COLO829 (cell line): ENCODE measurements at places on chromosomes 4 and X.

- DNase-seq: no peak
These were observed 73.6 kb upstream of the QRFPR start for GRCh38 chr4:121454251-121454979.

- DNase-seq: no peak
These were observed 42.8 kb upstream of the SLC10A7 start for GRCh38 chr4:146564492-146564891.

DNA sequence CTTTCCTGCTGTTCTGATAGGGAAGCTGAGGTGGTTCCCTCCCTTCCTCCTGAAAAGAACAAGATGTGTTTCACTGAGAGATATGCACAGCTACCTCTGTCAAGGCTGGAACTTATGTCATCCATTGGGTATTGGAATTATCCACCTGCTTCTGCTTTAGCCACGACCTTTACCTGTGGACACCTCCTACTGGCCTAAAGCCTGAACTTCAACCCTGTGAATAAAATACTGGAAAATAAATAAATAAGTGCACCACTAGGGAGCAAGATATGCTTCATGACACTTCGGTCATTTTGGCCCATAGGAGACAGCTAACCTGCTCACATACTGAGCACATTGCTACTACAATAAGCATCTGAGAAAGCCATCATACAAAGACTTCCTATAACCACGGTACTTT is 419.9 kb upstream of the NWD2 start:
- DNase-seq: no peak

- DNase-seq: no peak
These were observed 90.6 kb upstream of the CBR4 start for GRCh38 chr4:169100670-169101101.

- DNase-seq: no peak
These were observed 37.4 kb downstream of the TENM3 start for GRCh38 chr4:182280436-182281111.

DNA sequence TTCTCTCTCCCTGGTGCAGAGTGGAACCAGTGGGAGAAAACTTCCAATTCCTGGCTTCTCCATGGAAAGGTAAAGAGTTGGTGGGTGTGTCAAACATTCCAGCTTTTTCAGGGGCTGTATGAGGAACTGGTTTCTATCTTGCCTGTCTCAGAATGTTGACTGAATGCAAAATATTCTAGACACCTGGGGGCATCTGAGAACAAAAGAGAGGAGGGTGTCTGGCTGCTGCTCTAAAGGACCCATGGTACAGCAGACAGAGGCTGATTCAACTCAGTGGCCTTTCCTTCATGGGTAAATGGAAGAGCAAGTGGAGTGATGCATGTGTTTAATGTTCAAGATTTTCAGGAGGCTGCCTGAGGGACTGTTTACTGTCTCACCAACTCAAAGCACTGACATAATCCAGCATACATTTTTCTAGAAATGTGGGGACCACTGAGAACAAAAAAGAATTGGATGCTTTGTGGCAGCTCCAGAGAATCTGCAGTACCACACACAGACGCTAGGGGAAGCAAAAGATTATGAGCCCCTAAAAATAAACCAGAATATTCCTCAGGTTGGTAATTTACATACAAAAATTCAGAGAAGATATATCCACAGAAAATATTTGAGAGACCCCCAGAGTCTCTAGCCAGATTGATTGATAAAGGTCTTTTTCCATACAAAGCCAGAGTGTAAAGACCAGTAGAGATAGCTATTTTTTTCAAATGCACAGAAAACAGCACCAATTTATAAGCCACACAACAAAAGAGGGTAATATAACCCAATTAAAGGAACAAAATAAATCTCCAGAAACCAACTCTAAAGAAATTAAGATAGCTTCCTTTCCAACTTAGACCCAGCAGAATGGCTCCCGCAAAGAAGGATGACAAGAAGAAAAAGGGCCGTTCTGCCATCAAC is 48.0 kb upstream of the STARD8 start:
- DNase-seq: peak; percentile 2

GRCh38 chrX:2188330-2188792 is 312.4 kb downstream of the DHRSX start:
- DNase-seq: no peak

GRCh38 chr4:109432696-109433095 is 919 bp upstream of the SEC24B start:
- DNase-seq: no peak

DNA sequence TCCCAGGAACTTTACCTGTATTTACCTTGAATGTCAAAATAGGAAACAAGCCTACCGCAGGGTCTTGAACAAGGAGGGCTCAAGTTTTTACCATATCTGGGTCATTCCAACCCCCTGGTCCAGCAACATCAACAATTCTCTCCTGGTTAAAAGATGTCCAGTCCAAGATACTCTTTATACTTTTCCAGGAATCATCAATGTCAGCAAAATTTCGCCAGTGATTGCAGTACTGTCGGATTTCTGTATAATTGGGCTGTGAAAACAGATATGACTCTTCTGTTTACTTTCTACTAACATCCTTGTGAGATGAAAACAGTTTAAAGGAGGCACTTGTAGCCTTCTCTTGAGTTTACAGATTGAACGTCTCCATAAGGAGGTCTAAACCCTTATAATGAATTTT is 7.9 kb downstream of the RPL36A start:
- DNase-seq: no peak

- DNase-seq: no peak
These were observed 37.8 kb downstream of the SPOCK3 start for GRCh38 chr4:167196344-167197012.

- DNase-seq: no peak
These were observed 49.5 kb upstream of the SLC25A4 start for GRCh38 chr4:185093603-185094002.

DNA sequence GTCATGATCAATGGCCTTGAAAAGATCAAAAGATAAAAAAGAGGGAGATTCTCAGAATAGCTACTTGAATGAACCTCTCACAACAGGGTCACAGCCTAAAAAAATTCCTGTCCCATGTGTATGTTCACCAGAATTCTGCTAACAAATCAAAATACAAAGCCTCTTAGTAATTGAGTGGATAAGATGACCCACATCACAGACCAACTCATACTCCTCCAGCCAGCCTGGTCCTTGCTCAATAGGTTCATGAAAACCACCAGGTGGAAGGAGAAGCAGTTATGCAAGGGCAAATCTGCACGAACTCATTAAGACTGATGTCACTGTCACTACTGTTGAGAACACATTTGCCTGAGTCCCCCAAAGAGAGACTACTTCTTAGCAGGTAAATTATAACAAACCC is 21.5 kb downstream of the WDFY3 start:
- DNase-seq: no peak

- DNase-seq: no peak
These were observed 70.7 kb upstream of the DCLK2 start for GRCh38 chr4:150007512-150007911.

DNA sequence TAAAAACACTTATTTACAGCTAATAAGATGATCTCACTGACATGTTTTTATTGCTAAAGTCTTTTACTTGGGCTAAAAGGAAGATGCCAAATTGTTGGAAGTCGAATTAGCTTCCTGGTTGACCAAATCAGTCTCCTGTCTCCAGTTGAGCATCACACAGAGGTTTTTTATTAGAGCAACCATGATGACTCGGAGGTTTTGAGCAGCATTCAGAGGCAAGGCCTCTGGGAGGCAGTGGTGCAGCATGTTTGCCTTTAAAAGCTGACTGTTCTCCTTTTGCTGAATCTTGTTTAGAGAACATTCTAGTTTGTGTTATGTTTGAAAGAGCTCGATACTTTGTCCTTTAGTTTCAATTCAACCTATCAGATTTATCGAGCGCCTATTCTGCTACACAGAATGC is 2.1 kb downstream of the UCHL1 start:
- peak; percentile 38 for DNase-seq

GRCh38 chrX:10387011-10387410 is 230.2 kb downstream of the CLCN4 start:
- peak; percentile 26 for DNase-seq

- no peak for DNase-seq
These were observed 82.4 kb downstream of the CNGA2 start for GRCh38 chrX:151816934-151817333.

DNA sequence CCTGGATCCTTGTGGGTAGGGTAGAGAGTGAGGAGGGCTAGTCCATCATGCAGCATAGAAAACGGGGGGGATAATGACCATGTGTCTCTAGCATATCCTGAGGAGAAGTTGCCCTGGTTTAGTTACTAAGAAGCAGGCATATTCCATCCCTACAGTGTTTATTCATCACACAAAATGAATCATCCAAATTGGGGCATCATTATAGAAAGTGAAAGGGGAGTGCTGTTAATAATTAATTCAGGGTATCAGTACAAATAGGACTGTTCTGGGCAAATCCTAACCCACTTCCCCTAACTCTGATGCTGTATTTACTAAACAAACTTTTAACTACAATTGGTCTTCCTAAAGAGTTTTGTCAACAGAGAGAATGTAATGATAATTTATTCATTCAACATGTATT is 281.1 kb upstream of the ARX start:
- no peak for DNase-seq

DNA sequence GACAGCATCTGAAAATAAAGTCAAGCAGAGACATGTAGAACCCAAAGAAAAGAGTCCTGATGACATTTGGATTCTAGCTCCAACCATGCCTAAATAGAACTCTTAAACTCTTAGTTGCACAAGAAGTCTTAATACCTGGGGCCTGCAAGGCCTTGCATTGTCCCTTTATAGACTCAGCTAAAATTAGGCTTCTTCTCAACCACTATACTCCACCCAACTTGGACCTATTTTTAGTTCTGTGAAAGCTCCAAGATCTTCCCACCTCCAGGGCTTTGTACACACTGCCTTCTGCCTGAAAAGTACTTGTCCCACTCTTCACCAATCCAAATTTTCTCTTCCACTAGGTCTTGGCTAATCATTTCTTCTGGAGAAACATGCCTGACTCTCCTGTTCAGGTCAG is 36.5 kb downstream of the PLK4 start:
- DNase-seq: no peak

GRCh38 chr4:8507196-8507570 is 66.6 kb downstream of the TRMT44 start:
- DNase-seq: no peak

- no peak for DNase-seq
These were observed 28.6 kb downstream of the IDS start for GRCh38 chrX:149476513-149476912.

DNA sequence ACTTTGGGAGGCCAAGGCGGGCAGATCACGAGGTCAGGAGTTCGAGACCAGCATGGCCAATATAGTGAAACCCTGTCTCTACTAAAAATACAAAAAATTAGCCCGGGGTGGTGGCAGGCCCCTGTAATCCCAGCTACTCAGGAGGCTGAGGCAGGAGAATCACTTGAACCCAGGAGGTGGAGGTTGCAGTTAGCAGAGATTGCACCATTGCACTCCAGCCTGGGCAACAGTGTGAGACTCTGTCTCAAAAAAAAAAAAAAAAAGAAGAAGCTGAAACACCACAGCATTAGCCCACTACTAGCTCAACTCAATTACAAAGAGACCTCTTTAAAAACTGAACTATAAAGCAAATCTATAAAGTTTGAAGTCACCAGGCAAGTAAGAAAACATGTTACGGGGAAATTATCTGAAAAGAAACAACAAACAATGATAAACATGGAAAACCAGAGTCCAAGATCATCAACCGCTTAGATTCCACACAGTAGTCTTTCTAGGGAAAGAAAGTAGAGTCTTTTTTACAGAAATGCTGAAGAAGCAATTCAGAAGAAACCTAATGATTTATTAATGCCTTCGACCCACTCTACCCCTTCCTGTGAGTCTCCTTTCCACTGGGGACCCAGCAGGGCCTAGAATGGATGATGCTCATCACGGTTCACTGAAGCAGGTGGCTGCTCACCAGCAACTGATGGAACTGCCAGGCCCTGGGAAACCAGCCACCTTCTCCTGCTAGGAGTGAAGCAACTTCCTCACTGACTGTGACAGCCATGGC is 6.6 kb downstream of the SAT1 start:
- DNase-seq: no peak

GRCh38 chr4:30924495-30924894 is 204.3 kb downstream of the PCDH7 start:
- DNase-seq: no peak

GRCh38 chr4:163492951-163493504 is 1.5 kb upstream of the TMA16 start:
- no peak for DNase-seq

DNA sequence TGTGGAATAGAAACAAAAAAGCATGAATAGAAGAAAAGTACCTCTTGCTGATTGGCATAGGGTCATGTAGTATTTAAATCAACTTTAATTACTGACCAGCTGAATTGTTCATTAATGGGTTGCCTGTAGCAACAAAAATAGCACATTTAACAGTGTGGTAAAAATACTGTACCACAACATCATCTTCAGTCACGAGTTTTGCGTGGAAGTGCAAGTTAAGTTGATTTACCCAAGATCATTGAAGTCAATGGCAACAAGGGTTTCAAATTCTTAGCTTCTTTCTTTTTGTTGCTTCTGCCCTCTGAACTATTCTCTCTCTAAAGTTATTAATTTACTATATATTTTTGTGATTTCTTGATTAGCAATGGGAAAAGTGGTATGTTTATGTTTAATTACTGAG is 526.6 kb downstream of the C4orf33 start:
- no peak for DNase-seq

DNA sequence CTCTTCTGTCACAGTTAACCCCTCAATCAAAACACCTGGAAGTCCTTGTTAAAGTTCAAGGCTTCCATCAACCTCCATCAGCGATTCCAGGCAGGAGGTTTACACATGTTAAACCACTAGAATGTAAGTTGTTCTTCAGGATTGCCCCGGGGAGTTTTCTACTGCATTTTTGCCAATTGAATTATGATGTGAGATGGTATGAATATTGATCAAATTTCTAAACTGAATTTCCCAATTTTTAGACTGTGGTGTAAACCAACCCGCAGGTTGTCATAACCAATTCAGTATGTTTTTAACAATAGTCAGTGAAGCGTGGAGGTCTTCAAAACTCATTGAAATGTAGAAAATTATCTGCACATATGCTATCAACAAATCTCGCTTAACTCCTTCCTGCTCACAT is 21.2 kb upstream of the TENM3 start:
- no peak for DNase-seq

GRCh38 chrX:15405846-15406245 is 21.6 kb upstream of the VEGFD start:
- DNase-seq: no peak

DNA sequence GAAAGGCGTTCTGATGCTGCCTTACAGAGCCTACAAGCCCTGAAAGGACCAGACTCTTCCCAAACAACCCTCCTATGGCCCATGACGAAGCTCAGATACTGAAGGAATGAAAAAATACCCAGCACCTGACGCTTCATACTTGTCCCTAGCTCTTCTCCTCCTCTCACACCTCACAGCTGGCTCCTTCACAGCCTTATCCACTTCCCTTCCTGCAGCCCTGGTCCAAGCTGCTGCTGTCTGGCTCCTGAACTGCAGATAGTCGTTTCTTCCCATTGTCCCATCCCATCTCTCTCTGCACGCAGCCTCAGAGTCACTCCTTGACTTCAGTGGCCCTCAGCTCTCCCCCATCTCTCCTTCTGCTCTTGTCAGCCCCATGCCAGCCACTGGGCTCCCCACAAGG is 56.6 kb downstream of the FAM193A start:
- no peak for DNase-seq
